ENCODE measurements at places on chromosomes 12 and 14. TPM values are rescaled to one million over a fixed set of nuclear protein-coding genes. Genes with fewer than 3 reads are reported as not detected.

The CCDC177 gene
- 0.28 TPM for total RNA-seq

DNA sequence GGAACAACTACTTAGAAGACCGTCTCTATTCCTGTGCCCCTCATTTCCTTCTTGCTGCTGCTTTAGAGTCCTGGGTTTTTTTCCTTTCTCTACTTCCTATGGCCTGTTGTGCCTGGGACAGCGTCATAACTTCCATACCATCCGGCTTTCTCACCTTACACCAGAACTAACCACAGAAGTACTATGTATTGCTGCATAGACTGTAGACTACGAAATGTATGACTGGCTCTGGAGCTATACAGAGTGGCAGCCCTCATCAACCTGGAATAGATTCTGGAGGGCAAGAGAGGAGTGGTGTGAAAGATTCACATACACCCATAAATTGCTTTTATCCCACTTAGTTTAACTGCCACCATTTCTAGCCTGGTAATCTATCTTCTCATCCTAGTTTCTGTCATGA lies 16.9 kb upstream of the SRP54 start:
- DNase-seq, result no peak

The DNAJC22 gene
- 0.23 TPM for total RNA-seq

- no peak for DNase-seq
Observed at GRCh38 chr14:101113835-101114725, 210.6 kb upstream of the RTL1 start.

- DNase-seq, result no peak
Observed at GRCh38 chr14:94582199-94582750, 1.0 kb downstream of the SERPINA5 start.

DNA sequence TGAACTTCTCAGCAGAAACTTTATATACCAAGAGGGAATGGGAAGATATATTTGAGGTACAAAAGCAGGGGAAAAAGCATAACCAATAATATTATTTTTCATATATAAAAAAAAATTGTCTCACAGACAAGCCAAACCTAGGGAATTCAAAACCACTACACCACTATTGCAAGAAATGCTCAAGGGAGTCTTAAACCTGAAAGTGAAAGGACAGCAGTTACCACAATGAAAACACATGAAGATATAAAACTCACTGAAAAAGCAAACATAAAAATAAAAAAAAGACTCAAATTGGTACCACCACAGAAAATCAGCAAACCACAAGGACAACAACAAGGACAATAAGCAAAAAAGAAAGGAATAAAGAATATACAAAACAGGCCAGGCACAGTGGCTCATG lies 131.9 kb downstream of the CEP128 start:
- no peak for DNase-seq

The ACRBP gene
- 49.6 TPM for total RNA-seq

DNA sequence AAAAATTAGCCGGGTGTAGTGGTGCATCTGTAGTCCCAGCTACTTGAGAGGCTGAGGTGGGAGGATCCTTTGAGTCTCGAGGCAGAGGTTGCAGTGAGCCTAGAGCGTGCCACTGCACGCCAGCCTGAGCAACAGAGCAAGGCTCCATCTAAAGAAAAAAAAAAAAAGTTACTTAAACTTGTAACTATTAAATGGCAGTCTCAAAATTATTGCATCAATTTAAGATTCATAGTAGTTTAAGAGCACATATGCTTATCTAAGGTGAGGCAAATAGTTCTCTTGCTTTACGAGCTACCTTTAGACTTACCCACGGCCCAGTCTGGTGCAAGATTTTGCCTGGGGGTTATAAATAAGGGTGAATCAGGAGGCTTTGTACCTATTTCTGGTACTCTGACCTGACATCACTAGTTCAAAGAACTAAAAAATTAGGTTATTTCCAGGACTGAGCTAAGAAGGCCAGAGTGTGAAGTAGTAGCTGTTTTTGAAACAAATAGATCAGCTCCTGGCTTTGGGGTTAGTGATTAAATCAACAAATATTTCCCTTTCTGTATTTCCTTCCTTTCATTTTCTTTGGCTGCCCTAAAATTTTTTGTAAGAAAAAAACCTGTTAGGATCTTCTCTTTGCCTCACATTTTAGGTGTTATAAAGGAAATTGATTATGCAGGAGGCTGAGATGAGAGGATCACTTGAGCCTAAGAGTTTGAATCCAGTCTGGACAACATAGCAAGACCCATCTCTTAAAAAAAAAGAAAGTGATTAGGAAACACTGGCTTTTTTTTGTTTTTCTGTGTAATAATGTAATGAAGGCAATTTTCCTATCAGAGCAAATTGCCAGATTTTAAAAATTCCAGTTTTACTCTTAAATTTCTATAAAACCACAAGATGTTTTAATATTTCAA lies 3.6 kb downstream of the MGAT2 start:
- DNase-seq, result no peak

The ZC2HC1C gene
- total RNA-seq, result 19.4 TPM

DNA sequence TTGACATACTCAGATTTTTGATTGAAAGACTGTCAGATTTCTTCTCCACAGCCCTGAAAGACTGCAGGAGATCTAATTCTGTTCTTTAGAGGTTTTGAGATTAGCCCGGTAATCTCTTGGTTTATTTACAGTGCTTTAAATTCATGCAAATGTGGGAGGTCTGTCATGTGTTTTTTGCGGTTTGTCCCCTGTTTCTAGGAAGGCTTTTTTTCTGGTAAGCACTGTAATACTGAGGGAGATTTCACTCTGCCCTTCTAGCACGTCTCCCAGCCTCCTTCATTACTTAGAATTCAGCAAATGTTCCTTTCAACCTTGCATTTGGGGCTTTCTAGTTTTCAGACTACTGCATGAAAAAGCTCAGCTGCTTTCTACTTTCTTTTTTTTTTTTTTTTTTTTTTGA lies 31.1 kb downstream of the GPHN start:
- no peak for DNase-seq

- no peak for DNase-seq
Observed at GRCh38 chr12:90048918-90049317, 340.3 kb upstream of the ATP2B1 start.

- DNase-seq, result no peak
Observed at GRCh38 chr14:24483604-24484252, 24.3 kb downstream of the CMA1 start.

The B4GALNT3 gene
- total RNA-seq, result 7.1 TPM

DNA sequence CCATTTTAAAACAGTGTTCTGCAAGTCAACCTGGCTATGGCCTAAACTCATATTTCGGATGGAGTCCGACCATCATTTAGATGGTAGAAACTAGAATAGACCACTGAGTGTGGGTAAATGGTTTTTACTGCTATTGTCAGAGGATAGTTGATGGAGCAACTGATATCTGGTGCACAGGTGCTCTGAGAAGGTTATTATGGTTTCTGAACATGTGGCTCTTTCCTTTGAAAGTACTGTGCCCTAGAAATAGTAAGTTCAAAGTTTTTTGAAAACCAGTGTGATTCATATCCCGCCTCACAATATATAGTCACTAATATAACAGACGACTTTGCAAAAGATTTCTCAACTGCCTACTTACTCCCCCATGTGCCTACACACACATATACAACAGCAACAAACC lies 64.4 kb upstream of the BTG1 start:
- DNase-seq, result no peak

The TMPRSS12 gene
- total RNA-seq, result 1.2 TPM

DNA sequence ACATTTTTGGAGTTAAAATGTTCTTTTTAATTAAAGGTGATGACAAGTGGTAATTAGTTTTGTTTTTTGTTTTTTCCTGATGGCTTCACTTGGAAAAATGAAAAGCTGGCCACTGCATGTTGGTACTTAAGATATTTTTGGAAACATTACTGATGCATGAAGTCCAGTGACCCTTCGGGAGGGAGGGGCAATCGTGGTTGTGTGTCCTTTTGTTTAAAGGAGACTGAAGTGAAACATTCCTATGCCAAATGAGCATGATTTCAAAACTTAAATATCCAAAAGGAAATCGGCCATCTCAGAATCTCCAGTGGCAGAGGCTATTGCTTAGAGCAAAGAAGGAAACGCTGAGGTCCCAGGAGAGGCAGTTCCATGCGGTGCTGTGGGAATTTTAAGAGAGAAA lies 20.1 kb downstream of the LTBP2 start:
- no peak for DNase-seq

The FAIM2 gene
- 2.8 TPM for total RNA-seq

GRCh38 chr14:104315169-104315568 lies 176.8 kb downstream of the KIF26A start:
- DNase-seq, result no peak

DNA sequence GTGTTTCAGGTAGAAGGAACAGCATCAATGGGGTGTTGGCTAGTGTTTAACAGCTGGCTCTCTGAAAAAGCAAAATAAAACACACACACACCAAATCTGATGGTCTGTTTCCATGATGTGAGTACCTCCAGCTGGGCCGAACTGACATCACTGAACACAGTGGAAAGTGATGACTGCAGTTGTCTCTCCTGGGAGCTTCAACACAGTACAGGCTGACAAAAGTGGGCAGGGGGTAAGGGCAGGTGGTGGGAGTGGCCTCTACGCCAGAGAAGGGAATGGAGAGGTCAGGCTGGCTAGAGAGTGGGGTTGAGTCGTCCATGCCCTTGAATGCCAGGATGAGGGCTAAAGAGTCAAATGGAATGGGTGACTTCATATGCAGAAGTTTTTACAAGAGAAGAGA lies 8.0 kb upstream of the HNF1A start:
- DNase-seq, result no peak

DNA sequence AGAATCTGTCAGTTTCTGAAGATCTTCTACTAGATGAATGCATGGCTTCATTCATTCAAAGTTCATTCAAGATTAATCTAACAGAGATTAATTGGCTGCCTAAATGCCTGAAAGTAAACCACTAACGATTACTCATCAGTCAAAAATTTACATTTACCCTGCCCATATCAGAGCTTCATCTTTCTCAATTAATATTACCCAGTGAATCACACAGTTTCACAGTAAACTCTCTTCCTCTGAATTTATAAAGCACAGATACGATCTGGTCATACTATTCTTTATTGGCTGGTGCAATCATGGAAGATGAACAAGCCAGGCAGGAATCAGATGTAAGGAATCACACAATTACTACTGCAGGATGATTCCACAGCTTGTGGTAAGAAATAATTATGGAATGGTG lies 377.7 kb downstream of the SLC16A7 start:
- DNase-seq, result no peak

Measured in prostate gland (tissue), 2 donors.